ENCODE measurements at places on chromosomes 1 and 21.

DNA sequence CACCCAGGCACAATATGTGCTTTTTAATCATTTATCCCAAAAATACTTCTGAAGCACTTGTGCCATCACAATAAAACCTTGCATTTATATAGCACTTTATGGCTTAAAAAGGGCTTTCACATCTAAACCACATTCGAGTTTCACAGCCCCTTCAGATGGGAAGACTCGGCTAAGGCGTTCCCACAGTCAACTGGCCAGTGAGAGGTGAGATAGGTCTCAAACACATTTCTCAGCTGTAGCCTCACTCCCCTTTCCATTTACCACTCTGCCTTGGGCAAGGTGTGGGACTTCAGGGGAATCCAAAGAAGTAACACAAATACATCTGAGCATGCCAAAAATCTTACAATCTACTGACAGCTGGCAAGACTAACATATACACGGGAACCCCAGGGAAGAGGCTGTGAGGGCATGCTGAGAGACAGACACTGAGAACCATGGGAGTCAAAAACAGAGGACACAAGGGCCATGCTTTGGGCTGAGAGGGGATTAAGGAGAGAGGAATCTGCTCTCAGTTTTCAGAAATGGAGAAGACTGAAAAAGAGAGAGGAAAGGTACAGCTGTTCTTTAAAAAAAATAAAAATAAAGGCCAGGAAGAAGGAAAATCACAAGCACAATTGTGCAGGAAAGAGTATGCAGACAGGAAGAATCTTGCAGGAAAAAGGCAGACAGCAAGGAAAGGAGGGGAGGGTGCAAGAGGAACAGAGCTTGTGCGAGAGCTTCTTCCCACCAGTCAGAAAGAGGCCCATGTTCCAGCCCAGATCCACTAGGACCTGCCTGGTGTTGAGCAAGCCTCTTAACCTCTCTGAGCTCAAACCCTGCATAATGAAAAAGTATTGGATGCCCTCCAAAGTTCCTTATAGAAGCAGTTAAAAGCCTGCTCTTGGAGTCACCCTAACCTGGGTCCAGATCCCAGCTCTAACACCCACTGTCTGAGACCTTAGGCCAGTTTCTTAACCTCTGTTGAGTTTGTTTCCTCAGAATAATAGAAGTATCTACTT is 73.5 kb downstream of the JAK1 start:
- DNase-seq: no peak

- DNase-seq: no peak
These were observed 7.3 kb downstream of the PLEKHO1 start for GRCh38 chr1:150156868-150157603.

DNA sequence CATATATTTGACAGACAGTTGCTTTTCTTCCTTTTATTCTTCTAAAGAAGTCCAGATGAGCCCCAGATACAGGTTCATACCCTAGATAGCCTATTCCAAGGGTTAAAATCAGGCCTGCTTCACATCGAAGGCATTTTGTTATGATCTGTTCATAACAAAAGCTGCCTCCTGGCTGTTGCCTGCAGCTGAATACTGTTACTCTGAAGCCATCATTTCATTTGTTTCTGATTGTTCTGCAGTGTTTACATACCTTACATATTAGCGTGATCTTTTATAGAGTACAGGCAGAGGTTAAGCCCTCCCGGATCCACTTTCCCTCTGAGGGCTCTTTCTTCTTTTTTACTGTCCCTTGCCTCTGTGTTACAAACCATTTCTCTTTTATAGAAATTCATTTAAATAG is 219.0 kb upstream of the HOOK1 start:
- no peak for DNase-seq

- no peak for DNase-seq
These were observed 85.3 kb downstream of the RAVER2 start for GRCh38 chr1:64830030-64830651.

DNA sequence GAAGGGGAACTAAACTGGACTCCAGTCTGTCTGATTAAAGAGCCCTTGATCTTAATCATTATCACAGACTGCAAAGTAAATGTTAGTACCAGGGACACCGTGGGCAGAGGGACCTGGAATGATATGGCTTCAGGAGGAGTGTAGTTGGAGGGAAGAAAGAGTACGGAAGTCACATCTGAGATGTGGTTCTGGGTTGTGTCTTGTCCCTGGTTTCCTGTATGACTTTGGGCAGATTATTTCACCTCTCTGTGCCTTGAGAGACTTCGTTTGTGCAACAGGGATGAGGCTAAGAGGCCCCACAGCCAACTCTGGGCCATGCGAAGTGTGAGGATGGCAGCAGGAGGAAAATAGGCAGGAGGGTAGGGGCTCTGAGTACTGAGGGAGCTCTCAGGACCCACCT is 76.1 kb upstream of the SLC2A1 start:
- DNase-seq: no peak

- DNase-seq: no peak
These were observed 948 bp downstream of the SEMA4A start for GRCh38 chr1:156154317-156154749.

- no peak for DNase-seq
These were observed 252.5 kb upstream of the PLXNA2 start for GRCh38 chr1:208496467-208497371.

DNA sequence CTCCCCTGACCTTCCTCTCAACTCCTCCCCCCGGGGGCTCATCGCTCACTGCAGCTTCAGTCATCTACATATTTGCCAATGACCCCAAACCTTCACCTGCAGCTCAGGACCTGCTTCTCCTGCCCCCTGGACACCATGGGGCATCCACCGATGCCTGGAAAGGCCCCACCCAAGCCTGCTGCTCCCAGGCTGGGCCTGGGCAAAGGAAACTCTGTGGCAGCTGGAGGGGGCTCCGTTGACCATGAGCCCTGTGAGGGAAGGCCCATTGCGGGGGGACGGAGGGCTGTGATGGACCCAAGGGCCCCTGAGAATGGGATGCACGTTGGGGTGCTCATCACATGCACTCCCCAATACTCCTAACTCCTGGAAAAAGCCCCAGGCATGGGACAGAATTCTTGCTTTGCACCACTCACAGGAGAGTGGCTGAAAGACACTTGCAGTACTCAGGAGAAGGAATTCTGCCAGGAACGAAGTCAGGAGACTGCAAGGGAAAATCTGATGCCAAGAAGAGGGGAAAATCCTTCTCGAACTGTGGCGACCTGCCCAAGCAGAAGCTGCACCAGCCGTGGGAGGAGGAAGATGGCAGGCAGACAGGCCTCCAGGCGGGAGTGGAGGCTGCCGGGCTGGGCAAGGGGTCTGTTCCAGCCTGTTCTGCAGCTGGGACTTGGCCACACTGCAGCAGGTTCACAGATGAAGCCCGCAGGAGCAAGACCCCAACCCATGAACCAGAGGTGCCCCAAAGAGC is 18.4 kb downstream of the MATN1 start:
- DNase-seq: no peak

DNA sequence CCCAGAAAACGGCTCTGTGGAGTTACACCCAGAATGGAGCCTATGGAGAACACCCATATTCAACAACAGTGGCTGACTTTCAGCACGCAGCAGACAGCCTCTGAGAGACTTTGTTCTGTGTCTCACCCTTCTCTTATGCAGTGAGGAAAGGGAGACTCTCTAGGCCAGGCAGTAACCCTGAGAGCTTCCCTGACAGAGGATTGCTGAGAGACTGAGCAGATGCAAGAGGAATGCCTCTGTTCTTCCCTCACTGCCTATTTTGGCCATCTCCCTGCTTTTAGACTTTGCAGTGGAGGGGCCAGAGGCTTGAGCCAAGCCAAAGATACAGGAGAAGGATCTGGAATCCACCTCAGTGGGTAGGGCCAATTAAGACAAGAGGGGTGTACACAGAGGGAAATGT is 41.8 kb upstream of the SLC16A1 start:
- DNase-seq: no peak

- DNase-seq: no peak
These were observed 83.3 kb downstream of the ETS2 start for GRCh38 chr21:38888991-38889561.

GRCh38 chr1:153374071-153374470 is 1.4 kb downstream of the S100A12 start:
- no peak for DNase-seq

DNA sequence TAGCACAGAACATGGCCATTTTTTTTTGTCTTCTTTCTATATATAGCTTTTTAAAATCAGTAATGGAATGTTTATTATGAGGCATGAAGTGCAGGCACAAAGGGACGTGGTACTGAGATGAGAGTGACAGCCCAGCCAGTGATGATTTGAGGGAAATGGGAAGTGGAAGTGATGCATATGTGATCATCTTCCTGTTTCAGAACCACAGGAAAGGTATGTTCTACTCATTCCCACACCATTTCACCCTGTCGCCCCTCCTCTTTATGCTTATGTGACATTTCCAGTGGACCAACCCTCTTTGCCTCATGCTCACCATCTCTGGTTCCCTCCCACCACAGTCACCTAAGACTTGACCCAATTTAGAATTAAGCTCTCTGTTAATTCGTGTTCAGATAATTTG is 24.3 kb downstream of the PTGS2 start:
- no peak for DNase-seq

- no peak for DNase-seq
These were observed 5.7 kb upstream of the PEF1 start for GRCh38 chr1:31650161-31651088.

DNA sequence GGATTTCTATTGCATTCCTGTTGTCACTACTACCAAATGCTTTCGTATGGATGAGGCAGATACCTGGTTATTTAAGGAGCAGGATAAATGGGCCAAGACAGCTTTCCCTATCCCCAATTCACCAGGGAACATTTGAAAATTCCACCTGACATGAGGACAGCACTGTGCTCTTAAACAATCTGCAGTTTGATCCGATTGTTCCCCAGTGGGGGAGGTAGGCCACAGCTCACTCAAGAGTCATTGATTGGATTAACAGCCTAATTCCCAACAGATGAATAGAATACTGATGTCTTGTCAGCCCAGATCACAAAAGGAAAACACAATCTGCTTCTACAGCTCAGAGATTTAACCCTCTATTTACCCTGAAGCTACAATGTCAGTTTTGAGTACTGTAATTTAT is 123.9 kb downstream of the LHX4 start:
- DNase-seq: no peak

GRCh38 chr1:38454236-38454635 is 405.3 kb downstream of the RRAGC start:
- no peak for DNase-seq

- DNase-seq: no peak
These were observed 709.0 kb downstream of the USP25 start for GRCh38 chr21:16438761-16439160.

DNA sequence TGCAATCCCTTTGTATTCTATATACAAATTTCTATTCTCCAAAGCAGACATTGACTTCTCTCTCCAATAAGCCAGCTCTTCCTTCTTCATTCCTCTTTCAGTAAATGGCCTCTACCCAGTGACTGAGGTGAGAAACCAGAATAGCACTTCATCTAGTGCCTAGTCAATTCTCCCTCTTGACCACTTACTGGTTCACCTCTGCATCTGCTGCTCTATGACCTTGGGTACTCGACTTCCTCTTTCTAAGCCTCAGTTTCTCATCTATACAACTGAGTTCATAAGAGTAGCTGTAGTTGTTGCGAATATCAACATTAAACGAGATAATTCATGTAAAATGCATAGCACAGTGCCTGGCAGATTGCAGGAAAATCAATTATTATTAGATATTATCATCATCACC is 12.4 kb downstream of the LYST start:
- DNase-seq: no peak

GRCh38 chr1:188466539-188466938 is 1637.8 kb downstream of the PLA2G4A start:
- no peak for DNase-seq

- no peak for DNase-seq
These were observed 191.3 kb downstream of the CACNA1E start for GRCh38 chr1:181674617-181675016.

DNA sequence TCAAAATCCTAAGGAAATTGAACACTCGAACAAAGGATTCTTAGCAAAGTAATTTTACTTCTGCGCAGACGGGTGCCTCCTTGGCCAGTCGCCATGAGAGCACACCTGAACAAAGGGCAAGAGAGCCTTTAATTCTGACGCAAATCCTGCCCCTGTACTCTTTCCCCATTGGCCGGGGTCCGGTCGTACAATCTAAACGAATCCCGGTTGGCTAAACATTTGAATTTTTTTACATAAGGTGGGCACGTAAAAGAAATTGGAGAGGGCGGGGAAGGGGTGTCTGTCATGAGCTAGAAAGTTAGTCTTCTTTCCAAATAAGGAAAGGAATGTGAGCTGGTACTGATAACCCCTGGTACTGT is 8.2 kb upstream of the IL22RA1 start:
- no peak for DNase-seq

- DNase-seq: no peak
These were observed 58.6 kb downstream of the ADARB1 start for GRCh38 chr21:45132841-45133573.

DNA sequence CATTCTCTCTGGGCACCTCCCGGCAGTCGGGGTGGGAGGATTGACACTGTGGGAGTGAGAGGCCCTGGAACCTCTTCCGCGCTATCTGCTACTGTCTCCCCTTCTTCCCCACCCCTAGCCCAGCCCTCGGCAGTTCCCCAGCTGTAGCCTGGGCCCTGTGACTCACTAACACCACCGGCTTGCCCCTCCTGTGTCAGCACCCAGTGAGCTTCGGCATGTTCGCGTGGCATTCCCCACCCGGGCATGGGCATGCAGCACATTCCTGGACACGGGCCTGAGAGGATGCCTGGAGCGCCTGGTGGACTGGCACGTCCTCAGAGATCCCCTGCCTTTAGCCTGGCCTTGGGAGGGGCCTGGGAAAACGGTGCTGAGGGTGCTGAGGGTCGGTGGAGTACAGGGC is 1.3 kb downstream of the CDK18 start:
- no peak for DNase-seq

DNA sequence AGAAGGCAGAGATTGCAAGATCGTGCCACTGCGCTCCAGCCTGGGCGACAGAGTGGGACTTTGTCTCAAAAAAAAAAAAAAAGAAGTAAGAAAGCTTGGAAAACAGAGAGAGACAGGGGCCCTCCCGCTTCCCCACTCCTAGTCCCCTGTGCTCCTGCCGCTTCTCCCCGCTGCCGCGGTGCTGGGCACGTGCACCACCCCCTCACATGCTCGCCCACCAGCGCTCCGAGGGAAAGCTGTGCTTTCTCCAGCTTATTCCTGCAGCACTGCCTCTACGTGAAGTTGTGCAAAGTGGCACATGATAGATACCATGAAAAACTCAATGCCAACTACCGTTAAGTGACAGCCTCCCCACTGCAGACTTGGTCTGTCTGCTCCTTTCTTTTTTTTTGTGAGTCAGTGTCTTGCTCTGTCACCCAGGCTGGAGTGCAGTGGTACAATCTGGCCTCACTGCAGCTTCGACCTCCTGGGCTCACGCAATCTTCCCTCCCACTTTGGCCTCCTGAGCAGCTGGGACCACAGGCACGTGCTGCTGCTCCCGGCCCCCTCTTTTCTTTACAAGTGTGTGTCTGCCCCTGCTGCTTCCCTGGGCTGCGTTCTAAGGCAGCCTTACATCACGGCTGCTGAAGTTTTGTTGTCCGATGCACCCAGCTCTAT is 15.4 kb downstream of the SLX9 start:
- DNase-seq: no peak

- DNase-seq: no peak
These were observed 47.9 kb downstream of the SLC66A1 start for GRCh38 chr1:19360016-19360415.

GRCh38 chr1:42423681-42424080 is 32.1 kb downstream of the ZMYND12 start:
- DNase-seq: no peak

- no peak for DNase-seq
These were observed 2.2 kb downstream of the SPATA6 start for GRCh38 chr1:48469616-48470480.

All from stimulated activated CD4-positive, alpha-beta T cell treated with anti-CD3 and anti-CD28 coated beads, Interleukin-1b, Interleukin-23, amount 100 ng/mL, for 1 hour (primary cell).